ENCODE measurements at places on chromosomes 1 and 21.

DNA sequence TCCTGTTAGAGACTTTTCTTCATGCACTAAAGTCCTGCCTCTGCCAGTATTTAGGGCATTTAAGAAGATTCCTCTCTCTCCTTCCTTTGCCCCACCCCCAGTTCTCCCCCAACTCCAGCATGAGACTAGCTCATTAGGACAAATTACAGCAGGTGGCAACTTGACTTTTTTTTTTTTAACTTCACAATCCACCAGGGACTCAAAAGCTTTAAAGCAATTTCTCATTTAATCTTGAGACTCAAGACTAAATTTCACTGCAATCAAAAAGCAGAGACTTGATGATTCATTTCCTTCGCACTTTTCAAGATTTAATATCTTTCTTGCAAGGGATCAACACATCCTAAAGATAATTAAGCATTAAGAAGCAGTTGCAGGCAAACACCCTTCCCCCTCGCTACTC is 74.9 kb downstream of the WLS start:
- DNase-seq, result no peak

DNA sequence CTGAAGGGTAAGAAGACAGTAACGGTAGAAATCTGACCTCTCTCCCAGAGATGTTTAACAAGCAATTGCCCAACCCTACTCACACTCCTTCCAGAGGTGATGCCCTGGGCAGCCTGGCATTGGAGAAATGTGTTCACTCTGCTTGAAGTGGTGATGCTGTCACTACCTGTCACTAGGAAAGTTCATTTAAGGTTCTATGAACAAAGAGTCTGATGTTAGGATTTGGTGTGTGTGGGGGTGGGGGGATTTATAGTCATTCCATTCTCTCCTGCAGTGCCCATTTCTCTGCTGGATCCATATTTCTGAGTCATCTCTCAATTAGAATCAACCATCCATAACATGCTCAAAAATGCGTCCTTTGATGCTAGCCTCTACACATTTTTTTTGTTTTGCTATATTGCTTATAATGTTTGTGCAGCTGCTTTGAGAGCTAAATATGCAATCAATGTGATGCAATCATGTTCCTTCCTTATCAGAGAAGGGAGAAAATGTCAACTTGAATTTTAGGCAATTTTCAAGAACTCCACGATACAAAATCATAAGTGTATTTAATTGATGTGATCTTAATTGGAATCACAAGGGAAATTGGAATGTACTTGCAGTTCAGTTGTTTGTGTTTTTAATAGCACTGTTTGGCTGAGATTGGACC is 173.9 kb downstream of the DUSP10 start:
- DNase-seq, result no peak

DNA sequence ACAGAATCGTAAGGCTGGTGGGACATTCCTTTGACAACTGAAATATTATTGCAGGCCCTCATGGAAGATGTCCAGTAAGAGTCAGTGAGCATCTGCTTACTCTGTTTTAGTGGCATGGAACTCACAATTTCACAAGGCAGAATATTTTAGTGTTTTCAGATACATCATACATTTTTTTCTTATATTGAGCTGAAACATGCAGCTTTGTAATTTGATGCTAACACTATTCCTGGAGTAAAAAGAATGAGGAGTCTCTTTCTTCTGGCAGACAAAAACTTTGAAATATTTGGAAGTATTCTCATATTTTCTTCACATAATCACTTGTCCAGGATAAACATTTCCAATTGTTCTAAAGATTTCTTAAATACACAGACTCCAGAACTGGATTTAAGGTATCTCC is 17.7 kb downstream of the CLDN17 start:
- DNase-seq, result no peak

DNA sequence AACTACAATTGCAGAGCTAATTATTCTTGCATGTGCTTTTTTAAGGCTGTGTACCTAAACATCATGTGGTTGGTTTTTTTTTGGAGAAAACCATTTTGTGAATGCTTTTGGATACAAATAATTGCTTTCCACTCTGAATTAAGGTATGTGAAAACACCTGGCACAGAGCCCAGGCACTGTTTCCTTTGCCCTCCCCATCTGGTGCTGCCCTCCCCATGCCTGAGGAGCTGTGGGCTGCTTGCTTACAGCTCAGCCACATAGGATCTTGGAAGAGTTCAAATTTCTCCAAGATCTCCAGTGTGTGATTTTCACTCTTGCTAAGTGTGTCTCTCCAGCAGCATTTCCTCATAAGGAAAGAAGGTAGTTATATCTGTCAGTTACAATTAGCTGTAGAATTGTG is 27.8 kb downstream of the DNM3 start:
- DNase-seq, result no peak

DNA sequence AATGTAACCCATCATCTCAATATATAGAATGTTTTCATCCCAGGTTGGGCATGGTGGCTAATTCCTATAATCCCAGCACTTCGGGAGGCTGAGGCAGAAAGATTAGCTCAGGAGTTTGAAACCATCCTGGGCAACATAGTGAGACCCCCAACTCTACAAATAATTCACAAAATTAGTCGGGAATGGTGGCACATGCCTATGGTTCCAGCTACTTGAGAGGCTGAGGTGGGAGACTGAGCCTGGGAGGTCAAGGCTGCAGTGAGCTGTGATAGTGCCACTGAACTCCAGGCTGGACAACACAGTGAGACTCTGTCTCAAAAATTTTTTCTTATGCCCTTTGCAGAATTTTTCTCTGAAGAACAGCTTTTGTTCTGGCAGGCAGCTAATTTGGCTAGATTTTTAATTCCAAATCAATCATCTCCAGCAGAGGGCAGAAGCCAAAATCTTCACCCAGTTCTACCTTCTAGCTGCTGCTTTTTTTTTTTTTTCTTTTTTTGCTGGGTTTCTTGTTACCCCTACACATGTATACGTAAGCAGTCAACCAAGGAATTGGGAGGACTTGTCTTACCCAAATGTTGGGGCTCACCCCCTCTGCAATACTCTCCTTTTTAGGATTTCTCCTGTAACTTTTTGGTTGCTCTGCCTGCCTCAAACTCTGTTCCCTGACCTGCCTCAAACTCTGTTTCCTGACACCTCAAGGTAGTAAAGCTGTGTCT is 2.7 kb upstream of the RAD54L start:
- no peak for DNase-seq

DNA sequence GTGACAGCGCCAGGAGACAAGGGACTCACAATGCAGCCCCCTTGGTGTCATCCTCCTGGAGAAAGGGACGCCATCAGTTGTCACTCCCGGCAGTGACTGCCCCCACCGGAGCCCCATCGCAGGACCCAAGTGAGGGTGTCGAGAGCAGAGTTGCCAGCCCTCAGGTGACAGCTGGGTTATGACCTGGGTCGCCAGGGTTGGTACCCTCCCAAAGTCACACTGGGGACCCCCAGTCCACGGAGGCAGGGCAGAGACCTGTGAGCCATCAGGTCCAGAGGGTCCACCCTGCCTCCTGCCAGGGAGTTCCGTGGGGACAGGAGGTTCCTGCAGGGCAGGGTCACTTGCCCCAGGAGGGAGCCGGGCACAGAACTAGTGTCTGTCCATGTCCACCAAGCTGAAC is 78.2 kb upstream of the IFFO2 start:
- DNase-seq, result no peak

- DNase-seq, result peak; percentile 55
Measured at GRCh38 chr1:7940745-7941436, at the start of gene TNFRSF9. TNFRSF9 (minus strand) TSS chr1:7940839; CDS start chr1:7939994, 845 bp downstream.

GRCh38 chr1:8473891-8474300 is 156.0 kb downstream of the SLC45A1 start:
- no peak for DNase-seq

DNA sequence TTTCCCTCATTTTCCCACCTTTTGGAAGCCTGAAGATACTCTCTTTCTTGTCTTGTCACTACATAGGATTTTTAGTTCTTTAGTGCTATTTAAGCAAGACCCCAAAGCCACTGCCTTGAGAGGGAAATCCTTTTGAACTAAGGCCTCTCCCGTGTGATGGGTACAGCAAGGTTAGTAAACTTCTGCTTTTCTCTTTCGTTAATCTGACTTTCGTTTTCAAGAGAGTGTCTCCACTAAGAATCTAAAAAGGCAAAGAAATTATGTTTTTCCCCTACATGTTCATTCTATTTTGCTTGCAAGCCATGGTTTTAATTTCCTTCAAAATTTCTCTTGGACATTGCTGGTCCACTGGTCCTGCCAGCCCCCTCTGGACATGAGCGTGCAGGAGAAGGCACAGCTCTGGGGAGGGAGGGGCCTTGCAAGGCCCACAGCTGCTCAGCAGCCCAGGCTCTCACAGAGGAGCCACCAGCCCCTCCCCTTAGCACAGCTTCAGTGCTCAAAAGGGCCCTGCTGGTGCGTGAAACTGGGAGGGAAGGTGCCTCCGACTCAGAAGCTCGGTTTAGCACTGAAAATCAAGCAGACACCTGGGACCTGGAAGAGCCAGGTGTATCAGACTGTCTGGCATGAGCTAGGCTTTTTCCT is 210.9 kb upstream of the GALNT2 start:
- no peak for DNase-seq

GRCh38 chr1:94999456-95000131 is 72.7 kb upstream of the CNN3 start:
- no peak for DNase-seq

DNA sequence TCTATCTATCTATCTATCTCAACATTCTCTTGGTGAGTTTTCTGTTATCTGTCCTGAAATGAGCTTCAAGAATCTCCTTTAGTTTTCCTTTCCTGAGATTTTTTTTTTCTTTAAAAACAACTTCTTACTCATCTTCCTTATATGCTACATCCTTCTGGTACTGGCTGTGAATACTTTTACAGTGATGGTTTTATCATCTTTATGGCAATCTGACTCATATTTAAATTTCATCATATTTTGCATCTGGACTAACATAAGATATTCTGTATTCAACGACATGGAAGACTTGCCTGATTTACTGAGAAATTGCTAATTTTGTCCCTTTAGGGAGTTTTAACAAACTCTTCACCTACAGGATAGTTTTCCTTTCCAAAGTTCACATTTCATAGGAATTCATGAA is 33.0 kb downstream of the PDE4B start:
- no peak for DNase-seq

DNA sequence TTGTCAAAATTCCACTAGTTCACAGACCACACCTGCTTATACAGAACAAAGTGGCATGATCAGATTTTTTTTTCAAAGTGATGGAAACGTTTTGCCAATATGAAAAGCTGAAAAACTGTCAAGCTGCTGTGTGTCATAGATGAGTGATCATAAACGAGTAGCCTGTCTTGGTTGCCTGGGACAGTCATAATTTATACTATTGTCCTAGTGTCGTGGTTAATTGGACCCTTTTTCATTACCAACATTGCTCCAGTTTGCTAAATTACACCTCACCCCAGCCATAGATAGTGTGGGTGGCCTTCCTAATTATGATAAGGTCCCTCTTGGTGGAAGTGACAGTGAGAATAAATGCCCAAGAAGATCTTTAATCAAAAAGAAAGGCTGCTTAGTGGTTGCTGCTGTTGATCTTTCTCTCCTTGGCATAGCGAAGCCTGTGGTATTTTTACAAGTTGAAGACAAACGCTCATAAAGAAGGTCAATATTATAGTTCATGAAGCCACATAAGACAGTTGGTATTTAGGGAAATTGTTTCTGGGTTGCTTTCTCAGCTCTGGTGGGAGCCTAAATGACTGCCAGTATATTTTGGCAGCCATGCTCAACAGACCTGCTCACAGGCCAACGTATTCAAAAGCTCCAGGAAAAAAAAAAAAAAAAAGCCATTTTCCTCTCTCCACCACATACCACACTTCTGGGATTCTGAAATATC is 478.1 kb downstream of the PLA2G4A start:
- no peak for DNase-seq

DNA sequence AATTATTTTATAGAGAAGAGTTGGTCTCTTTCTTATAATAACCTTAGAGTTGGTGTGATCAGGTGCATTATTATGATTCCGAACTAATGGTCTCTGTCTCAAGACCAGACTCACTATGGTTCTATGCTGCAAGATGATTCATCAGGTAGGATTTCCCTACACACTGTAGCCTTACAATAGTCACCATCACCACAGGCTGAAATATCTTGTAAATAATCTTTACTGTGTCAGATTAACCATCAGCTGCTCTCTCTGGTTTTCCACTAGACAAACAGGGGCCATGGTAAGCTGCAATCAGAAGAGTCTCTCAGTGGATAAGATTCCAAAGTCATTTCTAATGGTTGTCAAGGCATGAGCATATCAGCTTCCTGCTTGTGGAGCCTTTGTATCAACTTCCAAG is 4.4 kb upstream of the GBP4 start:
- no peak for DNase-seq

DNA sequence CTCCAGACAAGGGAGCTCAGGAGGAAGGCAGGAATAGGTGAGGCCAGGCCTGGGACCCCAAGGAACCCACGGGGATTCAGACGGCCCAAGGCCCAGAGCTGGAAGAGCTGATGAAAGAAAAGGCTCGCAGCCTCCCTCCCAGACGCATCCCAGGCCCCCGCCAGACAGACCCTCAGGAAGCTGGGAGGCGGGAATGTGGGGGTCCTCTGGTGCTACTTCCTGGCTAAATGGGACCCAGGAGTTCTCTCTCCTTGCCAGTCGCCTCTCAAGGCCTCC is 430 bp downstream of the FBXO2 start:
- no peak for DNase-seq

- no peak for DNase-seq
Measured at GRCh38 chr1:197981561-197981960, 64.4 kb downstream of the LHX9 start.

DNA sequence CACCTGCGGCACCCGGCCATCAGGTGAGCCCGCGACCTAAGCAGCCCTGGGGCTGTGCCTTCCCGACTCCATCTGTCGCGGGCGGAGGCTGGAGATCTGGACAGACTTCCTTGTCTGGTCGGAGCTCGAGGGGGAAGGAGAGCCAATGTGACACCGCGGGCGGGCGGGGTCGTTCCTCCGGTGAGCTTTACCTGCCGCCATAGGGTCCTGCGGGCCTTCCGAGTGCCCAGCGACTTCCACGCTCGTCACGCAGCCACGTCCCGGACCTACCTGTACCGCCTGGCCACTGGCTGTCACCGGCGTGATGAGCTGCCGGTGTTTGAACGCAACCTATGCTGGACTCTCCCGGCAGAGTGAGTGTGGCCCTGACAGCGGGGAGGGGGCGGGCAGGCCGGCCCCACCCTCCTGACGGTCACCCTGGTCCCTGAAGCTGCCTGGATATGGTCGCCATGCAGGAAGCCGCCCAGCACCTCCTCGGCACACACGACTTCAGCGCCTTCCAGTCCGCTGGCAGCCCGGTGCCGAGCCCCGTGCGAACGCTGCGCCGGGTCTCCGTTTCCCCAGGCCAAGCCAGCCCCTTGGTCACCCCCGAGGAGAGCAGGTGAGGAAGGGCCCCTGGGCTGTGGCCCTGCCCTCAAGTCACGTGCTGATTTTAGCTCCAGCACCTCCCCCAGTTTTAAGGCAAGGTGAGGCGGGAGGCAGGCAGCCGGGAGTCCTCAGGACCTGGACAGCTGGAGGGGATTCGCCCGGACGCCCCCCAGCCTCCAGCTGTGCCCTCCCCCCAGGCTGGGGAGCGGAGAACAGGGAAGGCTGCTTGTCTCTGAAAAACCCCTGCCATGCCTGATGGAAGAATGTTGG is 1.1 kb downstream of the PUSL1 start:
- DNase-seq, result no peak

- no peak for DNase-seq
Measured at GRCh38 chr1:157773493-157774350, 3.2 kb downstream of the FCRL2 start.

- DNase-seq, result no peak
Measured at GRCh38 chr1:37157634-37158033, 123.3 kb upstream of the GRIK3 start.

All from effector CD4-positive, alpha-beta T cell (primary cell).